ENCODE measurements at places on chromosomes 5 and 9.

DNA sequence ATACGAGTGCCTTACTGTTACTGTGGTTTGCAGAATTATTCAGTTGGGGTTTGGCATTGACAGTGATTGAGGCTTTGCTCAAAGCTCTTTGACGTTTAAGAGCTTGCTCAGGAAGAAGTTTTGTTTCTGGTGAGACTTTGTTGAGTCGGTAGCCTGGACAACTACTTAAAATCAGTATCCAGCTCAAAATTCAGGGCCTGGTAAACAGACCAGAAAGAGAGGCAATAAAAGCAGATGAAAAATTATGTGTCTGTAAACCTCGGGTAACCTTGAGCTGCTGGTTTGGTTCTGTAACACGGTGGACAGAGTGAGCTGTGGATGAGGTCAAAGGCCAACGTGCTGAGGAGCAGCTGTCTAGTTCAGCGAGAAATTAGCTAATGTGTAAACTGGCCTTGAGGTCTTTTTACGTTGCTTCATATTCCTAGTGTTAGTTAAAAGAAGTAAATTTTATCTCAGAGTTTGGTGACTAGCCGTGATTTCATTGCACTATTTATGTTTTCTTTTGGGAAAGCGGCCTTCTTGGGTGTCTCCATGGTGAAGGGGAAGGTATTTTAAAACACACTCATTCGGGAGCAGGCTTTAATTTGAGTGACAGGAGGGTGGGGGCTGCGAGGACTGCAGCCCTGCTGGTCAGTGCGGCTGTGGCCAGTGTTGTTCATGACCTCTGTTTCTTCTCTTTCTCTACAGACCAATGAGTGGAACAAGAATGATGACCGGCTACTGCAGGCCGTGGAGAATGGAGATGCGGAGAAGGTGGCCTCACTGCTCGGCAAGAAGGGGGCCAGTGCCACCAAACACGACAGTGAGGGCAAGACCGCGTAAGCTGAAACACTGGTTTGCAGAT, 82.0 kb upstream of the TTC23L start:
- DNase-seq: no peak

DNA sequence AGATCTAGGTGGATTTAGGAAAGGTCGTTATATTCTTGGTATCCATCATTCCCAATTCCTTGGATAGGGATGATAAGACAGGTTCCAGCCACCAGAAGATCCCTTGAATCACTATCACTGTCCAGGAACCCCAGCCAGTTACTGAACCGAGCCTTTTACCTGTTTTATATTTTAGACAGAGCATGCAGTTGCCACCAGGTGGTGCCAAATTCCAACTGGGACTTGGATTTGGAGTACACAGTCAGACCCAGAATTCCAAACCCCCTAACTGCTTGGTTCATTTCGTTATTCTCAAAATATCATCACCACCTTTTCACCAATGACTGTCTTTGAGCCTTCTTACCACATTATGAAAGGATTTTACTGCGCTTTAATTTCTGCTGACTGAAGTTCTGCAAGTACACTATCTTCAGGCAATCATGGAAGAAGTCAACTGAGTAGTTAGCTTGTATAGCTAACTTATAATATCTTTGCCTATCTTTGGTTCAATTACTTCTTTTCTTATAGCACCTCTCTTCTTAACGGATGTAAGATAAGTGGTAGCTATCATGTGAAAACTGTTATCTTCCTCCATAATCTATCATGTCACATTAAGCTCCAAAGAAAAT, 191.8 kb downstream of the PRR16 start:
- no peak for DNase-seq

- DNase-seq: no peak
Observed at GRCh38 chr9:114366334-114367128, 21.3 kb downstream of the AKNA start.

GRCh38 chr5:141904551-141904950, 19.1 kb upstream of the DELE1 start:
- DNase-seq: no peak

GRCh38 chr5:134586866-134587524, 45.6 kb downstream of the SAR1B start:
- peak; percentile 21 for DNase-seq

GRCh38 chr9:131892162-131892707, 152.4 kb upstream of the RAPGEF1 start:
- DNase-seq: no peak

DNA sequence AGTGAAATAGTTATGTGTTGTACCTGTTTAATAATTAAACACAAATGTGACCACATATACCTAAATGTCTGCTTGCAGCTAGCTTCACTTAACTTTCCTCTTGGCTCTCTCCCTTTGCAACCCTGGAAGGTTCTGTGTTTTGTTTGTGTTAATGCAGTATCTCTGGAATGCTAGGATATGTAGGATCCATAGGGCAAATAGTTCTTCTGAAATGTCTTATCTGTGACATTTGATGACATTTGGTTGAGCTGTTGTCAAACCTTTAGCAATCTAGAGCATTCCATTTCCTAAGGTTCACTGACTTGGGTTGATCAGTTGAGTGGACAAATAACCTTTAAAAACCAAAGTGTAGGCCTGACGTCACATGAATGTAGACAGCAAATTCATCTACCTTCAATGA, 21.8 kb downstream of the CTNNA1 start:
- DNase-seq: no peak

DNA sequence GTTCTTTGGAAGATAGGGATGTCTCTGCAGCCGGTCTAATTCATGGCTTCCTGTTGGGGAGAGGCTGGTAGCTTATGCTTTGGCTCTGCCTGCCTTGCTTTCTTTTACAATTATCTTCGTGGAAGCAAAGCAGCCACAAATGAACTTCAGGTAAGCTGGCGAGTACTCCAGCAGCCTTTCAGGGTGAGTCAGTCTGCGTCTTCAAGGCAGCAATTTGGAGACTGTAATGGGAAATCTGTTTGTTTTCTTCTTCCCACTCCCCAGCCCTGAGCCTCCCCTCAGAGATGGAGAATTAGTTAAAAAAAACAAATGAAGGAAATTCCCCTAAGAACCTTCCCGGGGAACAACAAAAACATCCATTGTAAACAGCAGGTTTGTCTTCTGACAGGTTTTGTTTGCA, 100.1 kb downstream of the PSAT1 start:
- DNase-seq: no peak

GRCh38 chr9:33106827-33107621, 30.6 kb upstream of the SMU1 start:
- no peak for DNase-seq

DNA sequence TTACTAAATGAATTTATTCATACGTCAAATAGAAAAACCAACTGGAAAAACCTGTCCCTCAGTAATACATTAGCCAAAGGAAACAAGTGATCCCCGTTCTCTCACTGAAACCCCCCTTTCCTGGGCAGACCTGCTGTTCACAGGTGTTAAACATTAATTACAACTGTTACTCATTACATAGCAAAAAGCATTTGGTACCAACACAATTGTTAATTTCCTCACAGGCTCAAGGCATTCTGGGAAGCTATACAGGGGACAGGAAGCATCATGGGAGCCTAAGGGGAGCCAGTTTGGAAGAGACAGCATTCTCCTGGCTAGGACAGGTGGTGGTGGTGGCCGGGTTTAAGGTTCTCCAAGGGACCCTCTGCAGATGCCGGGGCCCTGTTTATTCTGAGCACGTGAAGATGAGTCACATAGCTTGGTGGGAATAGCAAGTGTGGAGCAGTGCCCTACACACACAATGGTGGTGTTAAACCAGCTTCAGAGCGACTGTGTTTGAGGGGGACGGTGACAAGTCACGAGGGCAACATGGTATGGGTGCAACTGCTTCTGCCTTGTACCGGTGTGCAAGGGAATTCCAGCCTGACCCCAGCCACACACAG, 62.6 kb upstream of the SLC25A51 start:
- no peak for DNase-seq

DNA sequence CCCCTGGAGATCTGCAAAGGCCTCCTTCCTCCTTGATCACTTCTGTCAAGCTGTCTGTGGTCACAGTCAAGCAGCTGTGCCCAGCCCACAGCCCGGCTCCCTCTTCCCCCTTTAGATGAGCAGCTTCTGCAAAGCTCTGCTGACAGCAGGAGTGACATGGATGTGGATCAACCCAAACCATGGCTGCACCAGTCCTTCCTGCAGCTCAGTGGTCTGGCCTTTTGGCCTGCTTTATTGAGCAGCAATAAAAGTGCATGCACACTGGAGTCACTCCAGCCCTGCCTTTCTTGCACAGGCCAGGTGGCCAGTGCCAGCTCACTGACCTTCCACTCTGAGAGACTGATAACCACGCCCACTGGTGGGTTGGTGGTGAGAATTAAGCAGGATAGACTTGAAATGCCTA, 91.3 kb upstream of the OTULINL start:
- no peak for DNase-seq

GRCh38 chr5:129271308-129271707, 176.8 kb downstream of the ISOC1 start:
- no peak for DNase-seq

- DNase-seq: no peak
Observed at GRCh38 chr9:818958-819357, 22.5 kb upstream of the DMRT1 start.

DNA sequence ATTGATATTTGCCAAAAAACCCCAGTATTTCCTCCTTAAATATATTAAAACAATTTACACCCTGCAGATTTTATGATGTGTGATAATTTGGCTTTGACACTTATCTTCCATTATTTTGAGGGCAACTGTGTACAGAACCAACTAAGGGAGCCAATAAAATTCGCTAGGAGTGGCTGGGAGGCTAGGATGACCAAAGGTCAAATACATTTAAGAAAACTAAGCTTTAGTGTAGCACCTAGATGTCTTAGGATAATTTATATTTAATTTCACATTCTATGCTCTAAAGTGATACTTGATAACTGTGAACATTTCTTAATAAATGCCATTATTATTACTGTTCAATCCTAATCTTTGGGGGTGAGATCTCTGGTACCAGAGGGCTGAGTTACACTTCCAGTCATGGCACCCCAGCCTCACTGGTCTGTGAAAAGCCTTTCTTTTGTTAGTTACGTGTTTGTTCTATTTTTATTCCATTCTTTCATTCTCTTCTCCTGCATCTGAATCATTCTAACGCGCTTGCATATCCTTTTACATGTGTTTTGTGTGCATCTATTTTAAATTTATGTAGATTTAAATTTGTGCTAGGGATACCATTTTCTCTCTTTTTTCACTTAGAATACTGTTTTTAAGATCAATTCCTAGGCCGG, 19.1 kb downstream of the MSANTD3 start:
- no peak for DNase-seq

- peak; percentile 26 for DNase-seq
Observed at GRCh38 chr9:130368631-130369103, 76.1 kb upstream of the ASS1 start.

- no peak for DNase-seq
Observed at GRCh38 chr5:23703940-23704855, 196.8 kb downstream of the PRDM9 start.

DNA sequence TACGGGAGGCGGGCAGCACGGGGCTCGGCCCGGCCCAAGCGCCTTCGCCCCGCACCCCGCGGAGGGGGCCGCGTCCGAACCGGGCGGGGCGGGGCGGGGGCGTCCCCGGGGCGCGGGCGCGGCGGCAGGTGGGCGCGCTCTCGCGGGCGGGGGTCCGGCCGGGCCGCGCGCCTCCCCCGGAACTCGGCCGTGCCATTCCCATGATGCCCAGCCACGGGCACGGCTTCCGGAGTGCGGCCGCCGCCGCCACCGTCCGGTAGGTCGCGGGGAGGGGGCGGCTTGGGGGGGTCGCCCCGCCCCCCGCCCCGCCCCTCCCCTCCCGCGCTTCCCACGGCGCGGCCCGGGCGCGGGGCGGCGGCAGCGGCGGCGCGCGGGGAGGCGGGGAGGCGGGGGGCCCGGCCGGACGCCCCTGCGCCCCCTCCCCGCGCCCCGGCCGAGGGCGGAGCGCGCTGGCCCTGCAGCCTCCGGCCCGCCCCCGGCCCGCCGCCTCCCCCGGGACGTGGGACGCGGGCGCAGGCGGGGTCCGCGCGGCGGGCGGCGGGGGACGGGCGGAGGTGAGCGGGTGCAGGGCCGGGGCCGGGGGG, at the start of gene PPP1R26:
Gene PPP1R26 (plus strand): TSS at position 314 of the 584 bp plus-strand sequence. CDS start 4,729 bp downstream, outside the sequence.
- DNase-seq: no peak

DNA sequence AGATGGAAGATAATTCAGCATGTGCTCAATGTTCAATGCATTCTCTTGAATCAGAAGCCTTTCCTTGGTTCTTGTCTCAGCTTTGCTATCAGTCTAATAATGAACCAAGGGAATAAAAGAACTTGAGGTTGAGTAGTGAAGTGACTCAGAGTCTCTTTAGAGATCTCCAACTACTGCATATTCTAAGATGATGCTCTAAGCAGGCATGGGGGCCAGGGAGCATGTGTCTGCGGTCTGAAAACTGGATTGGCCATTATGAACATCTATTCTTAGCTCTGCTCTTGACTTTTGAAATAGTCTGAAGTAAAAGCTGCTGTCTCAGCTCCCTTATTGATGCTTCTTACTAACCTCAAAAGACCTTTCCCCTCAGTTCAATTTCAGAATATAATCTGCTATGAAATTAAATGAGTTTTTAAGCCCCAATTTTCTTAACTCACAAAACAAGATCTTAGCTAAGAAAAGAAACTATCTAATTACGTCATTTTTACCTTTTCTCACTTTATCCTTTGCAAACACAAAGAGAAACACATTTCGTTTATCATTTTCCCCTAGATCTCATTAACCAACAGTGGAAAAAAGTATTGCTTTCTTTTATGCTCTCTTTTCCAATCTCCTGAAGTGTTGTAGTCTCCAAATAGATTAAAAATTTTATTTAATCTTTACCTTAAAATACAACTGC, 44.8 kb downstream of the PLCXD3 start:
- DNase-seq: no peak

DNA sequence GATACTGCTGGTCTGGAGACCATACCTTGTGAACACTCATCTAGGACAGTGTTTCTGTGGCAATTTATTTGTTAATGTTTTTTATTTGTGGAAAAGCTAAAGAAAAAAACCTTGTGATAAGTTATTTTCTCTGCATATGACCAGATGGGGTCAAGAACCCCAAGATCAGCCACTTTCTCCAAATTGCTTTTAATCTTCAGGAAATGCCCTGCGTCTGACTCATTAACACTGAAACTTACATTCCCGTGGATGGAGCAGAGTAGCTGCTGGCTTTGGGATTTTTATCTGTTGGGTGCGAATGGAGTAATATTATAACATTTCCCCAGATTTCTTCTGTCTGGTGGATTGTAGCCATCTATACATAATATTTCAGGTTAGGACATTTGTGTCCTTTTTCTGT, 444.5 kb downstream of the SH3GL2 start:
- DNase-seq: no peak

DNA sequence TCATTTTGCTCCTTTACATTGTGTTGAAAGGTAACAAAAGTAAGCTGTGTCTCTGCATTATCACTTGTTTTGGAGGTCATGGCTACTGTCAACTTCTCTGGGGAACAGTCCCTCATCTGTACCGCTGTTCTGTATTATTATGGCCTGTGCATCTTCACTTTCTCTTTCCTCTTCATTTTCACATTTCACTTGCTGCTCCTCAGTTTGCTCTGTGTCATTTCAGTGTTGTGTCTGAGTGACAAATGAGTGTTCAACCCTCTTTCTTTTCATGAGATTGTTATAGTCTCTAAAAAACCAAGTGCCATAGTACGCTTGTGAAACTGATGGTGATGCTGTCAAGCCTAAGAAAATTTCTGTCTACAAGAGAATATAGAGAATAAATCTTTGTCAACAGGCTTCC, 122.0 kb upstream of the FER start:
- DNase-seq: no peak
